ENCODE measurements at places on chromosomes 11 and 22.
A peak's percentile ranks its signal among the peaks of the same experiment; 100 is the strongest.

GRCh38 chr11:61869708-61870451 is 21.5 kb downstream of the FADS3 start:
- DNase-seq: no peak
- H3K27ac ChIP-seq: no peak overlapping the region
- H3K36me3 ChIP-seq: no peaks in the 10 kb centered on the region
- peaks cover 11% of the 10 kb centered on the region for H3K4me1 ChIP-seq
- H3K27me3 ChIP-seq: no peaks in the 10 kb centered on the region
- H3K4me3 ChIP-seq: no peak overlapping the region

GRCh38 chr11:129425214-129425613 is 49.6 kb downstream of the BARX2 start:
- no peak for DNase-seq
- no peaks in the 10 kb centered on the region for H3K4me1 ChIP-seq
- H3K36me3 ChIP-seq: no peaks in the 10 kb centered on the region
- H3K27me3 ChIP-seq: no peaks in the 10 kb centered on the region

GRCh38 chr22:29093030-29093429 is 20.2 kb downstream of the KREMEN1 start:
- no peak overlapping the region for H3K4me3 ChIP-seq
- peak overlapping the region; percentile 66 for H3K27ac ChIP-seq
- no peak for DNase-seq
- no peaks in the 10 kb centered on the region for H3K27me3 ChIP-seq
- peaks cover 13% of the 10 kb centered on the region for H3K36me3 ChIP-seq

DNA sequence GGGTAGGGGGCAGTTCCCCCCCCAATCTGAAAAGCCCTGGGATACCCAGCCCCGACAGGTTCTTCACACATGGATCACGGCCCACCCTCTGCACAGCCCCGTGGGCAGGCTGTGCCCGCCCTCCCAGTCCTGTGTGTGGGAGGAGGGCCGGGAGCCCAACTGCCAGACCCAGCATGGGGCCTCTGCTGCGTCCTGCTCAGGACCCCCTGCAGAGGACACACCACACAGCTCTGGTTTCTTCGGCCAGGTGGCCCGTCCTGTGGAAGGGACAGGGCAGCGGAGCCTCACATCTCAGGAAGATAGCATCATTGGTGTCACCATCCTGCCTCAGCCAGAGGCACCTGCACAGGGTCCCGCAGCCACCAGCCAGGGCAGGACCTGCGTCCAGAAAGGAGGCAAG is 396.0 kb downstream of the TBC1D22A start:
- no peak overlapping the region for H3K4me3 ChIP-seq
- DNase-seq: no peak
- H3K4me1 ChIP-seq: peaks cover 15% of the 10 kb centered on the region
- no peak overlapping the region for H3K27ac ChIP-seq
- H3K27me3 ChIP-seq: no peaks in the 10 kb centered on the region
- H3K36me3 ChIP-seq: peaks cover 27% of the 10 kb centered on the region
